Colonic mucosa (tissue), 4 donors: ENCODE measurements at places on chromosomes 13 and 19. TPM values are rescaled to one million over a fixed set of nuclear protein-coding genes. Genes with fewer than 3 reads are reported as not detected.

DNA sequence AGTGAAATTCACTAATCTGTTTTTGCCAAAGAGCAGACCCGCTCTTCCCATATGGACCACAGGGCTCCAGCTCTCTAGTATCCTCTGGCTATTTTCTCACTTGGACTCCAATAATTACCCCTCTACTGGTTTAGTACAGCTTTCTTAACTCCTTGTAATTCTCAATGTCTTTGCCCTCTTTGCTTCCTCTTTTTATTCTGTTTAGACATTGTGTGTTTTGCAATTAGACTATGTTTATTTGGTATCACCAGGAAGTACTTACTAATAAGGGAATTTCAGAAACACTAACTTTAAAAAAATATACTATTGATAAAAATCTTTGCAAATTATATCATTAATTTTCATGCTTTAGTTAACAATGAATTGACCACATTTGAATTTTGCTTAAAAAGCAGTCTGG, 111.6 kb upstream of the OBI1 start:
- no peaks in the 10 kb centered on the region for H3K27me3 ChIP-seq
- H3K4me3 ChIP-seq: no peak overlapping the region
- H3K4me1 ChIP-seq: no peaks in the 10 kb centered on the region
- no peak for DNase-seq

GRCh38 chr13:32504263-32504662, 34.3 kb downstream of the N4BP2L2 start:
- no peak for DNase-seq
- H3K27me3 ChIP-seq: no peaks in the 10 kb centered on the region
- H3K27ac ChIP-seq: no peak overlapping the region
- no peak overlapping the region for H3K4me3 ChIP-seq
- H3K4me1 ChIP-seq: no peaks in the 10 kb centered on the region
- no peaks in the 10 kb centered on the region for H3K36me3 ChIP-seq

DNA sequence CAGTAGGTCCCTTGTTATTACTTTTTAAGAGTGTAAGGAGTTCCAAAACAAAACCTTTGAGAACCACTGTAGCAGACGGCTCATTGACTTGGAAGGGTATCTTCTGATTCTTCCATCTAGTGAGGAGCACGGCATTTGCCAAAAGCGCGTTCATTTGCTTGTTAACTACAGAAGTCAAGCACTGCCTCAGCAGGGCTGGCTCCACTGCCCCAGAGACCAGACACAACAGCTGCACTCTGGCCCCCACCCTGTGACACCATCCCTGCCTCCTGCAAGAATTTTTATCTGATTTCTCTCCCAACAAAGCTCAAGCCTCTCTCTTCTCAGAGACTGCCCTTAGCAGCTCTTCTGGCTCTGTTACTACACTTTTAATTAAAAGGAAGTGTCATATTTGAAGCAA, 20.7 kb upstream of the XPO4 start:
- DNase-seq: no peak
- H3K27ac ChIP-seq: no peak overlapping the region
- no peak overlapping the region for H3K4me3 ChIP-seq
- H3K27me3 ChIP-seq: no peaks in the 10 kb centered on the region

DNA sequence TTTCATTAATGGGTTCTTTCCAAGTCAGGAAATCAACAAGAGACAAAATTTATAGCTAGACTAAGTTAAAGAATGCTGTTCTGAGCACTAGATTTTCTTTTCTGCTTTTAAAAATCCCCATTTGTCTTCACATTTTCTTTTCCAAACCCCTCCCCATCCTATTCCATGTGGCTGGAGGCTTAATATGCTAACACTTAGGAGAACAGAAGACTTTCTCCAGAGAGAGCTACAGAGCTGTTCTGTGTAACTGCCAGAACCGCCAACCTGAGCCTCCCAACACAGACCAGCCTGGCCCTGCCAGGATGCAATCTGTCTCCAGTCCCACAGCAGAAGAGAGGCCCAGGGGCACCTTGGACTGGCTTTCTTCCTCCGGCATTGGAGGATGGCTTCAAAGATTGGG, 264.1 kb downstream of the NDFIP2 start:
- H3K36me3 ChIP-seq: no peaks in the 10 kb centered on the region
- no peaks in the 10 kb centered on the region for H3K27me3 ChIP-seq
- no peak overlapping the region for H3K27ac ChIP-seq
- no peak for DNase-seq
- no peaks in the 10 kb centered on the region for H3K4me1 ChIP-seq
- H3K4me3 ChIP-seq: no peak overlapping the region

DNA sequence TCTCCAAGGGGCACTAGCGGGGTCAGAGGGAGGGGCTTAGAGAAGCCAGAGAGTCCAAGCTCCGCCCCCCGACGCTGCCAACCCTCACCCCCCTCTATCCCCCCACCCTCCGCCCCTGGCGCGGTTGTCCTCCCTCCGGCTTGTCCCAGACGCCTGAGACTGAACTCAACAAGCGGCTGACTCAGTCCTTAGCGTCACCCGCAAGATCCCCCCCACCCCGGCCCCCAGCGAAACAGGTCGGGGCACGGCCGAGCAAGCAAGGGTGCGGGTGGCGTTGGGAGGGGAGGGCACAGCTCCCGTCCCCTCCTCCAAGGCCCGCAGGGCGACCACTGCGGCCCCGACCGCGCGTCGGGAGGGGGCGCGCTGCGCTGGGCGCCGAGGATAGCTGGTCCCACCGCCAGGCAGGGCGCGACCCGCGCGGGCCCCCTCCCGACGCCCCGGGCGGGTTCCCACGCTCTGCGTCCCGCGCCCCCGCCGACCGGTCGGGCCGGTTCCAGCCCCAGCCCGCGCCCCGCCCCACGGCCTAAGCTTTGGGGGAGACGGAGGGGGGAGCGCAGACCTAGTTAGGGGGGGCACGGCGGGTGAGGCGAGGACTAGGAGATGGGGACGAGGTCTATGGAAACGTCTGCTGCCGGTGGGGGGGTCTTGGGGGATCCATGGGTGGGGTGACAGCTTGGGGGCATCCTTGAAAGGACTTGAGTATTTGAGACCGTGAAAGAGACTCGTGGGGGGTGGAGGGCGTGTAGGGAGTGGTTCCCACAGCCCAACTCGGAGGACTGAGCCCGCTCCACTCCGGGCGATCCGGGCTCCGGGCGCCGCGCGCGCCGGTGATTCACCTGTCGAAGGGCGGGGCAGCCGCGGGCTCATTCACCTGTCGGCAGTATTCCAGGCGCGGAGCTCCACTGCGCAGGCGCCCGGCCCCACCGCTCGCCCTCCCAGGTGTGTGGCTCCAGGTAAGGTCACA, 5.1 kb downstream of the NOTCH3 start:
- no peaks in the 10 kb centered on the region for H3K36me3 ChIP-seq
- H3K4me3 ChIP-seq: peak overlapping the region; percentile 25
- H3K27ac ChIP-seq: no peak overlapping the region

KLF2 gene
- 12.9 TPM for total RNA-seq

ZNF208 gene
- total RNA-seq: 3.7 TPM
